ENCODE measurements at places on chromosomes 16 and 17.
A peak's percentile ranks its signal among the peaks of the same experiment; 100 is the strongest.

GRCh38 chr17:21513012-21513570 is 136.9 kb downstream of the KCNJ12 start:
- peak; percentile 94 for DNase-seq

DNA sequence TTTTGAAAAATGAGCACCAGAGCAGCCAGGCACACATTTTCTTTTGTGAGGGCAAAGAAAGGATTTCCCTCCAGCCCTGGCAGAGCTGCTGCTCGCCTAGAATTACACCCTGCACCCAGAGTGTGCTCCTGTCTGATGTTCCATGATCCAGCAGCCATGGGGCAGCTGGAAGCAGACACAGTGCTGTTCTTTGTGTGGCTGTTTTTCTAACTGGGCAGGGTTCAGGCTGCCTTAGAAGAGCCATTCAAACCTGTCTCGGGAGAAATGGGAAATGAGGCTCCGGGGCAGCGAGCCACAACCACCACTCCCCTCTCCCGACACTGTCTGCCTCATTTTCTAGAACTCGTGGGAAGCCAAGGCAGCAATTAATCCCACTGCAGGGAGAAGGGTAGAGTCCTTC is 28.9 kb downstream of the LITAF start:
- no peak for DNase-seq

DNA sequence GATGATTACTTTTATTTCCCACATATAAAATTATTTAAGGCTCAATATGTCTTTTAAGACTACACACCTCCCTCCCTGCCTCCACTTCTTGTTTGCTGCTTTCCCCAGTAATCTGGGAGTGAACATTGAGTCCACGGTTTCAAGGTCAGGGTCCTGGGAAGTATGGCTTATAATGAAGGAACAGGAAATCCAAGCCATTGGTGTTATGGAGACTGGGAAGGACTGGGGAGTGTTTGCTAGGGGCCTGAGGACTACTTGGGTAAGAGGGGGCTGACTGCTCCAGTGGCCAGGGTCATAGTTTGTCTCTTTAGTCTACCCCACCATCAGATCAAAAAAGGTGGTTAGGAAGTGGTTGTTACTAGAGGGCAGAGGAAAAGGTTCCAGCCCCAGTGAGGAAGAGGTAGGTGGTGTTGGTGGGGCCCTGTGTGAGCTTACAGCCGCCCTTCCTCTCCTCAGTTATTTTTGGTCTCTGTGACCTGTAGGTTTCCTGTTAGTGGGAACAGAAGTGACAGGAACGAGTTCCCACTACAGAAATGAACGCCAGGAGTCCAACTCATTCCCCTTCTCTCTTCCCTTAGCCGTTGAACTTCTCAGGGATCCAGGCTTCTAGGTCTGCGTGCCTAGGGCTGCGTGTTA is 742 bp upstream of the SLC16A13 start:
- no peak for DNase-seq

DNA sequence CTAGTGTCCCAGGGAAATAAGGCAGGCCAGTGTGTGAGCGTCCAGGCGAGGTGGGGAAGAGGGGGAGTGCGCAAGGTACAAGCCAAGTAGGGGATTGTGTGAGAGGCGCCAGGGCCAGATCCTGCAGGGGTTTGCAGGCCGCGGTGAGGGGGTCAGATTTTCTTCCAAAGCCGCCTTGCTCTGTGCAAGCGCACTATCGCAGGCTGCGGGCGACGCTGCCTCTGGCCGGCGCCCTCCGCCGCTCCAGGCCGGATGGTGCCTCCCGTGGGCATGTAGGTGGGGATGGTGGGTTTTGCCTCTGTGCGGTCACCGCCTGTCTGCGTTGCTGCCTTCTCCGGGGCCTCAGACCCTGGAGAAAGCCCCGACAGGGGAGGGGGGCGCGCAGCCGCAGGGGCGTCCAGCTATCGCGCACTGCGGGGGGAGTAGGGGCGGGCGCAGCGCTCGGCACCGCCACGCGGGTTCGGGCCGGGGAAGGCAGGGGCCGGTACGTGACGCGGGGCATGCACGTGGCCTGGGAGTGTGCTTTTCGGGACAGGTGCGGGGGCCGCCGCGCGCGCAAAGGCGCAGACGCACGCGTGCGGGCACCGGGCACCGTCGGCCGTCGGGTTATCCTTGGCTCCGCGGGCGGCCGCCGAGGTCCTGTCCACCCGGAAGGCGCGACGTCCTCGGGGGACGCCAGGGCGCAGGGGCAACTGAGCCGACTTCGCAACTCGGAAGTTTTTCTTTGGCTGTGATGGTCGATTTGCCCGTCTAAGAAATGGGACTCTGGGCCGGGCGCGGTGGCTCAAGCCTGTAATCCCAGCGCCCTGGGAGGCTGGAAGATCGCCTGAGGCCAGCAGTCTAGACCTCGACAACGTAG is 1.1 kb upstream of the HAPSTR1 start:
- DNase-seq = peak; percentile 85
